ENCODE measurements at places on chromosomes 1 and 21.

DNA sequence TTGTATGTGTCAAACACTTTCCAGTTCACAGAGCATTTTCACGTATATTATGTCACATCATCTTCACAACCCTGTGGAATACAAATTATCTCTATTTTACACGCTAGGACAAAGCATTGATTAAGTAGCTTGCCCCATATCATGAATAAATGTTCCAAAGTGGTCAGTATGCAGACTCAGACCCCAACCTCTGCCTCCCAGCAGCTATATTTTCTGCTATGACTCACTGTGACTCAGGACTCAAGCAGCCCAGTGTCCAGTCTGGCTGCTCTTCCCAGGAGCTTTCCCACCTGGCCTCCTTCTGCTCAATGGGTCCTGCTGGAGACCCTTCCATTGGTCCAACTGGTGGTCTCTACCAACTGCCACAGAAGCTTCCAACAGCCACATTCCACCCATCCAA lies 56.0 kb upstream of the RAP1A start:
- peak; percentile 51 for DNase-seq

DNA sequence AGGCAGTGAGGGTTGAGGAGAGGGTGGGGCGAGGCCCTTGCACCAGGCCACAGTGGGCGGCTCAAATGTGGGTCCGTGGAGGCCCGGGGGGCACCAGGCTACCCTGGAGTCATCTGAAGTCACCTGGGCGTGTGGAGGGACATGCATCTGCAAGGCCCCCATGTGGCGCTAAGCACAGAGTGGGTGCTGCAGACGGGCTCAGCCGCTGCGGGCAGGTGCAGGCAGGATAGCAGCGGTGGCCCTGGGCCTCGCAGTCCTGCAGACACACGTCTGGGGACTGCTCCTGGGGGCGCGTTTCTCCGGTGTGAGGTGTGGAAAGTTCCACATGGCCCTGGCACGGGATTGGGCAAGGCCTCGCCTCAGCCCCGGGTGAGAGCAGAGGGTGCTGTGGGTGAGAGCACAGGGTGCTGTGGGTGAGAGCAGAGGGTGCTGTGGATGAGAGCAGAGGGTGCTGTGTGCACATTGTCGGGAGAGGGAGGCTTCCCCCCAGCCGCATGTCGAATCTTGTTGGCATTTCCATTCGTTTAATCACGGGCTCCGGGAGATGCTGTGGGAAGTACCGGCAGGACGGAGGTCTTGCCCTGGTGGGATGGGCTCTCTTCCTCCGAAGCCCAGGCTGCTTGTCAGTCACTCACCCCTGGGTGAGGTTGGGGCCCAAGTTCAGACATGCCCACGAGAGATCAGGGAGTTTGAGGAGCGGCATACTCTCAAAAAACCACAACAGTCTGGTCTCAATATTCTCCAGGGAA lies 46.5 kb downstream of the TP73 start:
- no peak for DNase-seq

DNA sequence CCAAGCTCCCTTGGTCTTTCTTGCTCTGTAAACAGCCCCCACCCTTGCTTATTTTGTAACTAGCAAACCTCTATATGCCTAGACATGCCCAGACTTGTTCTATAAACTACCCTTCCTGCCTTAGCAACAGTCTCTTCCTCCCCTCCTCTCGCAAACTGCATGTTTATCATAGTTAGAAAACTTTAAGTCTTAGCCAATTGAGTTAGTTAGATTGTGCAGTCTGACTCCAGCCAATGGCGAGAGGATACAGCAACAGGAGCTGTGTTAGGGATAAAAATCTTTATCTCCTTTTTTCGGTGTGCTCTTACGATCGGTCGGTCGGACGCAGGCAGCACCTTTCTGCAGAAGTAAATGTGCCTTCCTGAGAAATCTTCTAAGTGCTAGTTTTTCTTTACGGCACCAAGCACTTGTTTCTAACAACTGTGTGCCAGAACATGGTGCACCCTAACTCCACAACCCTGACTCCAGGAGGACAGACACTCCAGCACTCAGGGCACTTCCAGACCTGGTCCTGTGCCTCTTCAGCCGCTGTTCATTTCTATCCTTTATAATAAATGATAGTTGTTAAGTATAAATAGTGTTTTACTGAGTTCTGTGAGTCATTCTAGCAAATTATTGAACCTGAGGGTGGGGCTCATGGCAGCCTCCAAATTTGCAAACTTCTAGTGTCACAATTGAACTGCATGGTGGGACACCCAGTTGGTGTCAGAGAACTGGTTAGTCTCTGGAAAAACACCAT lies 25.7 kb upstream of the GNG4 start:
- no peak for DNase-seq

- no peak for DNase-seq
Observed at GRCh38 chr1:19557609-19558051, 72.3 kb upstream of the CAPZB start.

DNA sequence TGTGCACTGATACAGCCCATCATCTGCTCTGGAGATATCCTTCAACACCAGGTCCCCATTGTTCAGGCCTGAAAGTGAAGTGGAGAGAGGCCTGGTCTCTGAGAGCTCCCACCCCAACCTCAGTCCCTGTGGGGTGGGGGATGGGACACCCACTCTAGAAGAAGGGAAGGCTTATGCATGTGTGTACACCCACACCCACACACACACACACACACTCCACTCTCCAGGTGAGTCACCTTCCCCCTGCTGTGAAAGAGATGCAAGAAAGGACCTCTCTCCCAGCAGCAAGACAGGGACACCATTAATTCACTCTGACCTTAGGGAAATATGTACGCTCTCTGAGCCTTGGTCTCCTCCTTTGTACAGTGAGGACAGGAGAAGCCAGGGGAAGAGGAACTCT lies 5.9 kb downstream of the VSIG8 start:
- no peak for DNase-seq

DNA sequence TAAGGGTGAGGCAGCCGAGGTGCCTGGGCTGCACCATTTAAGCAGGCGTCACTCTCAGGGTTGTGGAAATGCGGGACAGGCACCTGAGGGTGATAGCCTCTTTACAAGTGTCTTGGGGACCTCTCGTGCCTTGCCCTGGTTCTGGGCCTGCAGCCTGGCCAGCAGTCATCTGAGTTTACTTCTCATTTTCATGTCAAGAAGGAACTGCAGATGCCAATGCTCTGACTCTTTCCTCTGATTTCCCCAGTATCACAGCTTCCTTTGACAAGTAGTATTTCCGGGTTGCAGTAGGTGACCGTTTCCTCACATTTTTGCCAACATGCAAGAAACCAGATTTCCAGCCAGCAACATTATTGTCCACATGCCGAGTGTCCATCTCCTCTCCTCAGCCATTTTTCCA lies 286.9 kb downstream of the DISC1 start:
- no peak for DNase-seq

GRCh38 chr1:36705629-36706028 lies 222.9 kb upstream of the CSF3R start:
- no peak for DNase-seq

DNA sequence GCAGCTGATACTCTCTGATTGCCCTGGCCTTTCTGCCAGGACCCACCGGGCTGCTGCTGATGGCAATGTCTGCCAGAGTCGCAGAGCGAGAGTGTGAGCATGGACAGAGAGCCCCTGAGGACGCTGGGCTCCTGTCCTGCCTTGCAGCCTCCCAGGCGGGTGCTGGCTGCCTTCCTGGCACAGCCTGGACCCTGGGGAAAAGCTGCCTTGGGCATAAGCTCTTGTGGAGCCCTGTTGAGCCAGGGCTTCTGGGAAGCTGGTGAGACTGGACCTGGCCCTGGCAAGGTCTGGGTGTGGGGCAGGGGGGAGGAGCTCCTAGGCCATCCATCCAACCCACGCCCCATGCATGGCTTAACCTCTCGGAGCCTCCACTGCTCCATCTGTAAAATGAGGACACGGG lies 105.8 kb upstream of the WNT4 start:
- DNase-seq = no peak

DNA sequence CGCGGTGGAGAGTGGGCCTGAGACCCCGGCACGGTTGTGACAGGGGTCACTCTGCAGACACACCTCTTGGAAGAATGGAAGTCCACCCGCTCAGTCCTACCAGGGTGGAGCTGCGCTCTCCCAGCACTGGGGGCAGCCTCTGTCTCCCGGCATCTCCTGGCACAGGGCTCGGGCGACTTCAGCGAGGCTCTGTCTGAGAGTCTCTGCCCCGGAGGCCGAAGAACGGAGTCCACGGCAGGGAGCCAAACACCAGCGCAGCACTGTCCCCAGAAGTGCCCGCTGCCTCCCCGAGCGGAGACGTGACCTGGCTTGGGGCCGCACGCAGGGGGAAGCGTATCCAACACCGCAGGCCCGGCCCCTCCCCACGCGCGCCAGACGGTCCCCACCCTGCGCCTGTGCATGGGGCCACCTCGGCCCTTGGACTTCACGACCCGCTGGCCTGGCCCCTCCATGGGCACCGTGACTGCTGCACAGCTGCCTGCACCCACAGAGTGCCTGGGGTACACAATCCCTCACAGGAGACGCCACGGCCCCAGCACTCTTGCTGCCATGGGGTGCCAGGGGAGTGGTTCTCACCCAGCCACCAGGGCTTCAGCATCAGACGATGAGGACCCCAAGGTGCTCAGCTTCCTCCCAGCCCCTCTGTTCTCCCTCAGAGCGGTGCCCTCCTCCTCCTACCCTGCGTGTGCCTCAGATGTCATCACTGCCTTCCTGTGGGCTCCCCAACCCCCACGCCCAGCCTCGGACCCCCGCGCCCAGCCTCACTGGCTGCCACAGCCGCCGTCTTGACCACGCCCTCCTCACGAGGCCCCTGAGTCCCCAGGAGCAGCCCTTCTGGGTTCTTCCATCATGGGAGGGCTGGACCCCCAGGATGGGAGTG lies 14.9 kb upstream of the RNF223 start:
- DNase-seq = no peak

DNA sequence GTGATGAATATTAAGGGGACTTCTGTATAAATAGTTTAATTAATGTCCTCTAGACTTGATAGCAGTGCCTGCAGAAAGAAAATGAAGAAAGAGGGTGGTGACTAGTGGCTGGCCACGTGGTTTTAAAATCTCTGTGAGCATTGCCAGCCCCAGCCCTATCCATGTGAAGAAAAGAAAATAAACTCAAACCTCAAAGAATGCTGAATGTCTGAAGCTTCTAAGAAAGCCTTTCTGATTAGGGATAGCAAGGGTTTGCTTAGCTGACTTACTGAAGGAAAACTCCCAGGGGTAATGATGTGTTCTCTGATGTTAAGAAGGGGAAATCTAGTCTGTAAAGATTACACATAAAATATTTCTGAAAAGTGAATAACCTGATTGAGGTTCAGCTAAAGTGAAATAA lies 31.8 kb downstream of the ADGRL2 start:
- peak; percentile 23 for DNase-seq

DNA sequence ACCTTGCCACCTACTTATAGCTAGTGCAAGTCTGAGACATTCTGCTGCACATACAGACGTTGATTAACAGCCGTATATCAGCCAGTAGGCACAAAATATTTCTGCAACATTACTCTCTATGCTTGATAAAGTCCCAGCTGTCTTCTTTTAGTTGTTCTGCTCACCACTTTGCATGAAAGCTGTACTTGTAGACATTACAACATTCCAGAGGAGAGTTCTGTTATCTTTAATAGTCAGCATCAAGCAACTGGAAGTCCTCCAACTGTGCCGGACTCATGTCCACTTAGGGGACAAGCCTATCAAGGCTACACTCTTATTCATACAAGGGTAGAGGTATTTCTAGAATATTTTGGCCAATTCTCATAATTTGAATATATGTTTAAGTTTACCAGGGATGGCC lies 50.0 kb downstream of the CACHD1 start:
- peak; percentile 39 for DNase-seq

DNA sequence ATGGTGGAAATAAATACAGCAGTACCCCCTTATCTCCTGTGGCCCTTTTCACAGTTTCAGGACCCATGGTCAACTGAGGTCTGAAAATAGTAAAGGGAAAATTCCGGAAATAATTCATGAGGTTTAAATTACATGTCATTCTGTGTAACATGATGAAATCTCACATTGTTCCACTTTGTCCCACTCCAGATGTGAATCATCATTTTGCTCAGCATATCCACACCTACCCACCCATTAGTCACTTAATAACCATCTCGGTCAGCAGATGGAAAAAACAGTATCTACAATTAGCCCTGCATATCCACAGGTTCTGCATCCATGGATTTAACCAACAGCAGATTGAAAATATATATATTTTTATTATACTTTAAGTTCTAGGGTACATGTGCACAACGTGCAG lies 86.9 kb upstream of the GORAB start:
- no peak for DNase-seq

DNA sequence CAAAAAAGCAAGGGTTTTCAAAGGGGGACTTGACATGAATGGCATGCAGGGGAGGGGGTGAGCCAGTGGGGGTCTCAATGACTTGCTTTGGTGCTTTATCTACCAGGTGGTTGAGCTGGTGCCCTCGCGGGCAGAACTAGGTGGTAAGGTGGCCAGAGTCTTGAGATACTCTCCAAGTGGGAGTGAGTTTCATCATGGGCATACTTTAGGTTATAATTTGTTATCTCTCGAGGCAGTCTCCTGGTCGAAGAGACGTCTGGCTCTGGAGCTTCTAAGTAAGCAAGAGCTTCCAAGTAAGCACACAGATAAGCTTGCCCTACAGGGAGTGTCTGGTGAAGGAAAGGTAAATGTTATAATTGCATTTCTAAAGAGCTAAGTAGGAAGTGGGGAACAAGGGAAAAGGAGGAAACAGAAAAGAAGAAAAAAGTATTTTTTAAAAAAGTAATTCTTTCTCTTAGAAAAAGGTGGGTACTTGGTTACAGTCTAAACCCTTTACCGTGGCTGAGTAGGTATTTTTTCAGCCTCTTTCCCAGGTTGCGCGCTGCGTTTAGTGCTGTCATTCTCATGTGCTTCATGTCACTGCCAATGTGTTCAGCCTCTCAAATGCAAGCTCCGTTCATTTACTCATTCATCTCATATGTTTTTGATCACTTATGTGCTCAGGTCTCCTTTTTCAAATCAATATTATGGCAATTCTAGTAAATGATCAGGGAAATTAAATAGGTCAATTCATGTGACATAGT lies 31.6 kb upstream of the DNAJC6 start:
- no peak for DNase-seq

DNA sequence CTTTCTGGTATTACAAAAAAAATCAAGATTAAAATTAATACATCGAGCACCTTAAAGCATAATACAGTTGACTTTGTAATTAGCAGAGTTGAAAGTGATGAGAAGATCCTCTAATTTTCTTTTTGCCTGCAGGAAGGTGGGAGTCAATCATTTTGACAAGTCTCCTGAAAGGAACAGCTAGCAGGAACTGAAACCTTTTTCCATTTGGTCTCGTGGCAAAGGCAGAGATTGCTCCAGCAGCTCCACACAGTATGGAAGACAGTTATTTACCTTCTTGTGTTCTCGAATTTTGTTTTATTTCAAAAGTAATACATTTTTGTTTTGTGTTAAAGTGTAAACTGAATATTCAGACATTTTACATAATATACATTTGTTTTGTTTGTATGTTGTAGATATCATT lies 7.7 kb downstream of the S100PBP start:
- DNase-seq = no peak

- DNase-seq = no peak
Observed at GRCh38 chr1:24113641-24114033, 1.7 kb upstream of the MYOM3 start.

Data from hepatic stellate cell (primary cell).